Activated naive CD8-positive, alpha-beta T cell treated with anti-CD3 and anti-CD28 coated beads for 36 hours (primary cell): ENCODE measurements at places on chromosomes 1 and 21.
A peak's percentile ranks its signal among the peaks of the same experiment; 100 is the strongest.

GRCh38 chr21:46646541-46647154 is 11.2 kb downstream of the PRMT2 start:
- DNase-seq, result no peak

GRCh38 chr1:20318971-20319370 is 28.3 kb downstream of the VWA5B1 start:
- no peak for DNase-seq

DNA sequence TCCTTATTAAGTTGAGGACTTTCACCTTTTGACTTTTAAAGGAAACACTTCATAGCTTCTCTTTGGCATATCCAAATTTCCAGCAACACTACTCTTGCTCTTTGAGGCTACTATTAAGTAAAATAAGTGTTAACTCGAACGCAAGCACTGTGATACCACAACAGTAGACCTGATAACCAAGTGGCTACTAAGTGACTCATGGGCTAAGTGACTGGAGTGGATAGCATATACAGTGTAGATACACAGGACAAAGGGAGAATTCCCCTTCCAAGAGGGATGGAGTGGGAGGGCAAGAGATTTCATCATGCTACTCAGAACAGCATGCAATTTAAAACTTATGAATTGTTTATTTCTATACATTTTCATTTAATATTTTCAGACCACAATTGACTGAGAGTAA is 9.8 kb upstream of the KCNA3 start:
- DNase-seq, result no peak

DNA sequence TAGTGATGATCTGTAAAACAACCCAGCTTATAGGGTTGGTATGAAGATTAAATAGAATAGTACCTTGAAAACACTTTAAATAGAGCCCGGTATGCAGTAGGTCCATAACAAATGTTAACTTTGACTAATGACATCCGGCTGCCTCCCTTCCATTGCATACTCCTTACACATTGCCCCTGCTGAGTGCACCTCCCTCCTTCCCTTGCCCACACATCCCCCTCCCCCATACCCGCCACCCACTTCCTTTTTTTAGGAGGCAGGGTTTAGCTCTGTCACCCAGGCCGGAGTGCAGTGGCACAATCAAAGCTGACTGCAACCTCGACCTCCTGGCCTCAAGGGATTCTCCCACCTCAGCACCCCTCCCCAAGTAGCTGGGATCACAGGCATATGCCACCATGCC is 24.4 kb upstream of the ZC3H12A start:
- DNase-seq, result peak; percentile 28

DNA sequence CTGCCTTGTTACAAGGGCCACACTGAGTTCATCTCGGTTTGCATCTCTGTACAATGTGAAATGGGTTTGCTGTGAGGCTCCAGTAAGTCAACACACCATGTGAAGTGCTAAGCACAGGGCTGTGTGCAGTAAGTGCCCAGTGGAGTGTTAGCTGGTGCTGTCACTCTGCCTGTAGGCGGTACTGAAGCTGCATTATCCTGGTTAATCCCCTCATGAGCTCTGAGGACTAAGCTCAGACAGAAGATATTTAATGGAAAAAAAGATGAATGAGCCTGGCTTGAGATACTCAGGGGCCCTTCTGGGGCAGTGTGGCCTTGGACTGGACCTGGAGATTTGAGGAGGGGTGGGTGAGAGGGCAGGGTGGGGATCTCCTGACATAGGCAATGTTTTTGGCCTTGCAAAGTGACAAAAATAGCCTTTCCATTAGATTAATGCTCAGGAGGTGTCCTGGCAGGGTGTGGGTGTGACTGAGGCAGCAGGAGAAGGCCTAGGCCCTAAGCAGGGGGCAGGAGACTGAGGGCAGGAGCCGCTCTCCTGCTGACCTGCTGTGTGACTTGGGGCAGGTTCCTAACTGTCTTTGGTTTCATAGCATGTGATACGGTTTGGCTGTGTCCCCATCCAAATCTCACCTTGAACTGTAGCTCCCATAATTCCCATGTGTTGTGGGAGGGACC is 570.5 kb downstream of the PTPRU start:
- DNase-seq, result no peak

GRCh38 chr1:185733818-185734735 is at the start of gene HMCN1:
Gene HMCN1, plus strand, starts transcription at chr1:185734391. Its CDS starts 389 bp downstream, at chr1:185734780.
- DNase-seq, result peak; percentile 4

DNA sequence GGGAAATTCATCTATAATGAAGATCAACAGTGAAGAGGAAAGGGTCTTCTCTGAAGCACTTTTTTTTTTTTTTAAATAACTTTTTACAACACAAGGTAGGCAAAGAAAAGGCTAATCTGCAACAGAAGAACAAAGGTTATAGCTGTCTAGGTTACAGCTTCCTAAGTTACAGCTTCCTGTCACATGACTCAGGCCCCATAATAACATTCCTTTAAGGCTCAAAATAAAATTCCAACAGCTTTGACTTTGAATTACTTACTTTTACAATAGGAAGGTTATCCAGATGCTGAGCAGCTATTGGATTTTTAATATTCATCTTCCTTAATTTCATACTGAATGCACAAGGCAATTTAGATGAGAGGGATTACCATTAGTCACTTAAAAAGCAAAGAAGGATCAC is 40.4 kb upstream of the TMEM61 start:
- no peak for DNase-seq

GRCh38 chr1:167726008-167726407 is 4.2 kb downstream of the MPZL1 start:
- DNase-seq, result no peak
